ENCODE measurements at places on chromosomes 16 and 17.

GRCh38 chr17:51524524-51524923 lies 264.2 kb downstream of the UTP18 start:
- no peak for DNase-seq

- no peak for DNase-seq
These were observed 7.0 kb downstream of the KRT10 start for GRCh38 chr17:40815381-40815780.

DNA sequence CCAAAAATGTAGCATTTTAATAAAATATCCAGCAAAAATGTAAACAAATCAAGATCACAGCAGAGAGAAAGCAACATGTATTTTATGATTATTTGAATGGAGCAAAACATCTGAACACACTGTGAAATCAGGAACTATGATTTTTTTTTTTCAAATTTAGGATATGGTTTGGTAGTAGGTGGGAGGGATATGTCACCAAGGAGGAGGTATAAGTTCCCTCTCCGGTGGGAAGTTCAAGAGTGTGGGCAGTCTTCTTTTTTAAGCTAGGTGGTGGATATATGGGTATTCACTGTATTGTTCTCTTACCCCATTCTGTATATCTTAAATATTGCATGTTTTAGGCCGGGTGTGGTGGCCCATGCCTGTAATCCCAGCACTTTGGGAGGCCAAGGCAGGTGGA lies 10.2 kb downstream of the CDR2 start:
- DNase-seq = no peak

GRCh38 chr17:5913641-5914040 lies 156.5 kb upstream of the WSCD1 start:
- no peak for DNase-seq

- DNase-seq = no peak
These were observed 5.3 kb downstream of the MAF start for GRCh38 chr16:79595231-79595641.

GRCh38 chr16:83338138-83338537 lies 469.6 kb upstream of the HSBP1 start:
- no peak for DNase-seq

GRCh38 chr16:8788578-8789172 lies 8.8 kb downstream of the TMEM186 start:
- DNase-seq = no peak

GRCh38 chr16:87661561-87661960 lies 59.3 kb downstream of the JPH3 start:
- peak; percentile 31 for DNase-seq

GRCh38 chr17:61317779-61318178 lies 81.9 kb upstream of the TBX2 start:
- DNase-seq = no peak

DNA sequence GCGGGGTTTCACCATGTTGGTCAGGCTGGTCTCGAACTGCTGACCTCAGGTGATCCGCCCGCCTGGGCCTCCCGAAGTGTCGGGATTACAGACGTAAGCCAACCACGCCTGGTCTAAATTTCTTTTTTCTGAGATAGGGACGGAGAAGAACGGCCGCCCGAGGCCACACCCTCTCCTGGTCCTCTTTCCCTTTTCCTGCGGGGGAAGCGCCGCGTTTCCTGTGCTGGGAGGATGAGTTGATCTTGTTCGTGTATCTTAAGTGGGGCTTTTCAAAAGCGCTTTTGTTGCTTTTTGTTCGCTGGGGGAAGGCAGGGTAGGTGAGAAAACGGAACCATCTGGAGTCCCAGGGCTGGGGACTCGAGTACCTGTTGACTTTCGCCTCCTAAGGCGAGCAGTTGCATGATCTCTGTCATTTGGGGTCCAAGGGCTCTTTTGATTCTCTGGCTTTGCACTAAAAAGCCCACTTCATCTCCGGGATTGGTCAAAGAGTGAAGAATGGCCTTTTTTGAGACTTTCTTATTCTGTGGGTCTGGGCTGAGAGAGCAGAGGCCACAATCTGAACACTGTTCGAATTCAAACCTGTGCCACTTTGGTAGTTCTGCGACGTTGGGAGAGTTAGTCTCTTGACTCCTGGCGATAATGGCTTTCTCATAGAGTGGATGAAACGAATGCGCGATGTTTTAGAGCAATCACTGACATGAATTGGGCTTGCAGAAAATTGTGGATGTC lies 1.3 kb downstream of the FUS start:
- peak; percentile 58 for DNase-seq

- peak; percentile 55 for DNase-seq
These were observed 299.8 kb downstream of the SEC14L1 start for GRCh38 chr17:77440560-77440981.

DNA sequence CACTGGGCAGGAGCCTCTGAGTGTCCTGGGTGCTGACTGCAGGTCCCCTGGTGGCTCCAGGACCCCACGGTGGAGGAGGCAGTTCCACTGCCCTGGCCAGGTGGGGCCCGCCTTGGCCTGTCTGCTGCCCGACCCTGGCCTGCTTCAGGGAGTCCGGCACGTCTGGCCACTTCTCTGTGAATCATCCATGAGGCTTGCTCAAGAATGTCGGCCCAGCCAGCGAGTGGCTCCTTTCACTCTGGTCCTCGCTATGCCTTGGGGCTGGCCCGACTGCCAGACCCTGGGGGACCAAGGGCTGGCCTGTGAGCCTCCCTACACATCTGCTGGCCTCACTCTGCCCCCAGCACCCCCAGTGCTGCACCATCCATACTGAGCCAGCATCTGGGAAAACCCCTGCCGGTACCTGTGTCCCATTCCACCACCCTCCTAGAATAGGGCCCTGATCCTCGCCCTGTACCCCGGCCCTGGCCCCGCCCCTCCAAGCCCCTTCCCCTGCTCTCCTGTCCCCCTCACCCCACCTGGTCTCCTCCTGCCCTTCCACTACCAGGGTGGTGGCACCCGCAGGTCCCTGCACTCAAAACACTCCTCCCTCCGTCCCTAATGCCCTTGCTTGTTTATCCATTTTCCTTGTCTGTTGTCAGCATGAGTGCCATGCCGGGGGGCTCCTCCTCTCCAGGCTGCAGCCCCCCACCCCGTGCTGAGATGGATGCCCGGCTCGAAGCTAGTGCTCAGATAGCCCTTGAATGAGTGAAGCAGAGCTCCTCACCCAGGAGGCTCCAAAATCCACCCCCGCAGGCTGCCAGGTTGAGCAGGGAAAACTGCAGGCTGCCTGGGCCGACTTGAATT lies 35.5 kb downstream of the ADCY7 start:
- no peak for DNase-seq

GRCh38 chr16:53756275-53756996 lies 52.5 kb downstream of the FTO start:
- no peak for DNase-seq

DNA sequence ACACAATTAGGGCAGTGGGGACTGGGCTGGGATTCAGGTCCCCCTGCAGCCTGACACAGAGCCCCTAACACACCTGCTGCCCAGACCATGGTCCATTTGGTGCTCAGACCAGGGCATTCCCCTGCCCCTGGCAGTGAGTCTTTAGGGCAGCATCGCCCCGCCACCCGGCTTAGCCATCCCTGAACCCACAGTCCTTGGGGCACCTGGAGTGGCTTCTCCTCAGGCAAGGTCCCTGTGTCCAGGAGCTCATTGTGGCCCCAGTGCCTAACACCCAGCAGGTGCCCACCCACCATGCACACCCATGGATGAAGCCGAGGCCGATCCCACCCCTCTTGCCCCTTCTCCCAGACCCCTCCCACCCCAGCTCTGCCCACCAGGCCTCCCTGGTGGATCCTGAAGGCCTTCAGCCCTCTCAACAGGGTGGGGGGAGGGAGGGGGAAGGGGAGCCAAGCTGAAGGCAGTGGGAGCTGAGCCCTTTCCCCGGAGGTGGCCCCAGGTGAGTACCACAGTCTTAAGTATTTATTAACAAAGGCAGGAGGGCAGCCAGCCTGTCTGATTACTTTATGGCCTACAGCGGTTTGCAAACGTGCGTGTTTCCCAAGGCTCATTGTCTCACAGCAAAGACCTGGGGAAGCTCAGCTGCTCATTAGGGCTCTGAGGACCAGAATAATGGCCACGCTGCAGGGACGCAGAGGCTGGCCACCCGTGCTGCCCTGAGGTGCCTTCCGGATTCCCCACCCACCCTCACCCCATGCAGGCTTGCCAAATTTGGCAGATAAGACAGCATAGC lies 38.5 kb downstream of the RBFOX3 start:
- DNase-seq = no peak

DNA sequence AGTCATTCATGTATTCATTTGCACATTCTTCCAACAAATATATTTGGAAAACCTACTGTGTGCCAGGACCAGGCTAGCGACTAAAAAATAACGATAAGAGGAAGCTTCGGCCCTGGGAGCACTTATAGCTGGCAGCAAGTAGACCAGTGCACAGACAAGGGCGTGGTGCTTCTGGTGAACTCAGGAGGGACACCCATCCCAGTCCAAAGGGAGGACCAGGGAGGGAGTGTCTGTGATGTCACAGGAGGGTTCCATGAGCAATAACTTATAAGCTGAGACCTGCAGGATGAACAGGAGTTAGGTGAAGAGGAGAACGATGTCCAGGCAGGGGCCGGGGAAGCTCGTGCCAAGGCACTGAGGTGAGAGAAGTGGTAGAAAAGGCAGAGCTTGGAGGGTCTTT lies 17.4 kb upstream of the PHOSPHO1 start:
- DNase-seq = no peak

DNA sequence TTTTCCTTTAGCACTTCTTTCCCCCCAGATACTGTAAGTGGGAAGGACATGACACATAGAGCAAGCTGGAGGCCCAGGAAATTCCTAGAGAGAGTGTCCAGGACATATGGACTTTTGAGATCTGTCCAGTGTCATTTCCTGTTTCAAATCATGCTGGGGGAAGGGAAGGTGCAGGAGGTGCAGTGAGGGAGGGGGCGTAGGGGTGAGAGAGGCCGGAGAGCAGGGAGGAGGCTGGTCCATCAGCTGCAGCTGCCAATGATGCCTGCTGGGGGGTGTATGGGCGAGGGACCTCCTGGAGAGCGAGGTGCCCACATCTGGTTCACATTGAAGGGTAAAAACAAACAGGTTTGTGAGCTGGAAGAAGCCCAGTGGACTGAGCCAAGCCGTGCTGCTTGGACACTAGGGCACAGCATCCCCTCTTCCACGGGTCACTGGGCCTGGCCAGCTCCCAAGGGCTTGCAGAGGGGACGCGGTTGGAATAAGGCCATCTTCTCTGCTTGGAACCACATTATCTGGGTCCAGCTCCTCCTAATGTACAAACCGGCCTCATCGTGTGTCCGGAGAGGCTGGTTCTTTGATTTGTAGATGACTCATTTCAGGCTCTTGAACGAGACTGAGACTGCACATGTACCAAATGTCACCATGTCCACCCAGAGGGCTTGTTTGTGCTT lies 70.4 kb upstream of the SMURF2 start:
- no peak for DNase-seq

GRCh38 chr16:309476-309875 lies 26.5 kb downstream of the PDIA2 start:
- no peak for DNase-seq

GRCh38 chr16:80462917-80463316 lies 77.9 kb upstream of the DYNLRB2 start:
- DNase-seq = no peak

DNA sequence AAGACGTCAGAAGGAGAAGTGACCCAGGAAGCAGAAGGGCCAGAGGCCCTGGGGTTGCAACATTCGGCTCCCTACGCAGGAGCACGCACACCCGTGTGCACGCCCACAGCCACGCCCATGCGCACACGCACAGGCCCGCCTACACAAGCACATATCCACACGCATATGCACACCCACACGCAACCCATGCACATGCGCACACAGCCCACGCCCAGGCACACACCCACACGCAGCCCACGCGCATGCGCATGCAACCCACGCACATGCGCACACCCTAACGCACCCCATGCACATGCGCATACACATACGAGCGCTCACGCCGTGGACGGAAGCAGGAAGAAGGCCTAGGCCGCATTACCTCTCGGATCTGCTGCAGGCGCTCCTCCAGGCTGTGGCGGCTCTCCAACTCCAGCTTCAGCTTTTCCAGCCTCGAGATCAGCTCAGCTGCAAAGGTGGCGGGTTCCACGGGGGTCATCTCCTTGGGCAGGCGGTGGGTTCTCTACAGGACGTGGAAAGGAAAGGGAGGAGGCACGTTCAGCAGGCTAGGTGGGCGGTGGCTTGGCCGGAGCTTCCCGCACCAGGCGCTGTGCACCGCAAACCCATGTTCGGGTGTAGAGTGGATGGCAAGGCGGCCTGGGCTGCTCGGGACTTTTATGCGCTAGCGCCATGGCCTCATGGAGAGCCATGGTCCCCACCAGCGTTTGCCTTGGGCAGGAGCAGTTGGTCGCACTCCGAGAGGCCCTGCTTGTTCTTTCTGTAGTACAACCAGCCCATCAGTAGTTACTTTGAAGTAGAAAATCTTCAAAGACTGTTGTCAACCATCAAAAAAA lies 23.4 kb downstream of the AXIN2 start:
- no peak for DNase-seq

- no peak for DNase-seq
These were observed 150.2 kb downstream of the TANC2 start for GRCh38 chr17:63116228-63116627.

DNA sequence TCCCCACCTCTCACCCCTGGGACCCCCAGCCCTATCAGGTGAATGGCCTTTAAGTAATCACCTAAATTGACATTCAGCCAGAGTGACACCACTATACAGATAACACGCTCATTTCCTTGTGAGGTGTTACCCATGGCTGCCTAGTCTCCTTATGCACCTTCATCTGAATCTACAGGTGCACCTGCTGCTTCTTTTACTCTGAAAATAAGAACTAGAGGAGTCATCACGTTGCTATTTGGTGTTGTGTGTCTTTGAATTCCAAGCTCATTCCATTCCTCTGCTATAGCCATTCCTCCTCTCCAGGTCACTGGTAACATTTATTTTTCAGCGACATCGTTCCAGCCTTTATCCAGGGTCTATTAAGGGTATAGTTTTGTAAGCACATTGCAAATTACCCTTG lies 9.8 kb downstream of the LGALS9 start:
- no peak for DNase-seq

DNA sequence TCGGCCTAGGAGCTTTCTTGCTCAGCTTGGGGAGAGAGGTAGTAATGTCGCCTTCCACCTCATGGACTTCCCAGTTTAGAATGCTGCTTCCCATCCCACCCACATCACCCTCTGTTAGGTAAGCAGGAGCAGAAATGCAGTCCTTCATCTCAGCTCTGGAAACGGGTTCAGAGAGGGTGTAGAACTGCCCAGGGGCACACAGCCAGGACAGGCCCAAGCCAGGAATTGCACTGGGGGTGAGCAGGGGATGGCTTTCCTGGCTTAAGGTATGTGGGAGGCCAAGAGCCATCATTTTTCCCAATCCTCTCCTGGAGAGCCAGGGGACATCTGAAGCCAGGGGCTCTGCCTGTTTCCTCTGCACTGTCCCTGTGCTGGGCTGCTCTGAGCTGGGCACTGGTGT lies 33.6 kb downstream of the RAI1 start:
- DNase-seq = no peak

GRCh38 chr17:1590029-1590746 lies 27.6 kb upstream of the PITPNA start:
- DNase-seq = no peak

- DNase-seq = peak; percentile 76
These were observed at the start of gene SREBF1 for GRCh38 chr17:17836818-17837379. Gene SREBF1 (minus strand): TSS chr17:17836986. CDS start chr17:17836817, 169 bp downstream.

Data from stimulated activated naive CD8-positive, alpha-beta T cell treated with anti-CD3 and anti-CD28 coated beads, Interleukin-15, amount 100 ng/mL, for 72 hours (primary cell).